ENCODE measurements at places on chromosomes 1 and 21.
A peak's percentile ranks its signal among the peaks of the same experiment; 100 is the strongest.

- DNase-seq: no peak
These were observed 48.8 kb downstream of the KCNK1 start for GRCh38 chr1:233662575-233663304.

GRCh38 chr1:80099713-80100112, 1093.2 kb upstream of the ADGRL4 start:
- no peak for DNase-seq

DNA sequence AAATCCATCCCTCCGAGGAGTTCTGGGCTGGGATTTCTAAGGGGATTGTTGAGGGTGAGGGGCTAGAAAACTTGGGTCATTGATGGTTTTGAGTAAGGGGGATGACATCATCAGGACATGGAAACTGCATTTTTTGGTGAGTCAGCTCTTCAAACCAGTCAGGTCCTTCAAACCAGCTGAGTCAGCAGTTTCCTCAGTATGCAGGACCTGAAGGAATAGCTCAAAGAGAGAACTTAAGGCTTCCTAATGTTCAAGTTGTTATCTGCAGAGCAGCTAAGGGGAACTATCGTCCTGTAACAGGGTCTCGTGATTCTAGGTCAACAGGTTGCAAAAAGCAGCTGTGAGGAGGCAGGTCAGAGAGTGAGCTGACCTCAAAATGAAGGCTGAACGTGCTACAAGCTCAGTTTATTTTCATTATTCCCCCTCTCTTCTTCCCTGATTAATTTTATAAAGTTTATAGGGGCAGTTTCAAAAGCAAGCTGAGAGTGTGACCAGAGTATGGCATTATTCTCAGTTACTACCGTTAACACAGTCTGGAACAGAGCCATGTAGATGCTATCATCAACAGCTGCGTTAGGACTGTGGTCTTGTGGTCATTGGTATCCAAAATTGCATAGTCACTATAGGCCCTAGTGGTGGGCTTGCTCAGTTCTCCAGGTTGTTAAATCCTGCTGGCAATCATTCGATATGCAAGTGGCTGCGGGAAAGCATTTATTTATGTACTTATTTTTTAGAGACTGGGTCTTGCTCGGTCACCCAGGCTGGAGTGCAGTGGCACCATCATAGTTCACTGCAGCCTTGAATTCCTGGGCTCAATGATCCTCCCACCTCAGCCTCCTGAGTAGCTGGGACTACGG, 10.7 kb upstream of the SDC3 start:
- DNase-seq: no peak

GRCh38 chr1:178362747-178363146, 134.0 kb downstream of the CLEC20A start:
- DNase-seq: no peak

DNA sequence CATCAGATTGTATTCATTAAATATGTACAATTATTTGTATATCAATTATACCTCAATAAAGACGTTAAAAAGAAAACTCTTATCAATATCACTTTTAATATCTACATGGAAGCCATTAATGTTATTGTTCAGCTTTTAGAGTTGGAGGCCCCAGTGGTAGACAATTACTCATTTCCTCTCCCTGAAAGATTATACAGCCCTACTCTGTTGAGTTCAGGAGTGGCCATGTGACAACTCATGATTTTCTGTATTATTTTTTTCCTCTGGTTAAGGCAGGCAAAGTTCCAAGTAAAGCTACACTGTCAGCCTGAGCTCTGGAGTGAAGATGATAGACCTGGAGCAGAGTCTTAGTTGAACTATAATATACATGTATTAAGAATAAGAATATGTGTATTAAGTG, 247.9 kb upstream of the B3GALT2 start:
- DNase-seq: no peak

DNA sequence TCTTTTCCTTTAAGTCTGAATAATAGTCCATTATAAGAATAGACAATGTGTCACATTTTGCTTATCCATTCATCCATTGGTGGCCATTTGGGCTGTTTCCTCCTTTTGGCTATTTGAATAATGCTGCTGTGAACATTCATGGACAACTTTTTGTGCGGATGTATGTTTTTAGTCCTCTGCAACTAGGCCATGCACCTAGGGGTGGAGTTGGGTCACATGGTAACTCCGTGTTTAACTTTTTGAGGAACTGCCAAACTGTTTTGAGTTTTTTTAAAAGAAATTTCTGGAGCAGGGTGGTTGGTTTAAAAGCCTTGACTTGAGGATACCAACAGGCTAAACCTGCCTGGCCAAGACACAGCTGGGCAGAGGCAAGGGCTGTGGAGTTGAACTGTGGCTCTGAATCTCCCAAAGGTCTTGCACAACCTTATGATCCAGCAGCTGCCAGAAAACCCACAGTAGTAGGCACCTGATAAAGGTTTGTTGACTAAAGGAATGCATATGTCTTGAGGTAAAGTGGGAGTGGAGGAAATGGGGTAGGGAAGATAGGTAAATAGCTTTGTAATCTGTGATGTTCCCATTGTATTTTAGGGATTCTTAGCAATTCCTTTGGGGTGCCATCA, 5.6 kb upstream of the RPTN start:
- DNase-seq: no peak

DNA sequence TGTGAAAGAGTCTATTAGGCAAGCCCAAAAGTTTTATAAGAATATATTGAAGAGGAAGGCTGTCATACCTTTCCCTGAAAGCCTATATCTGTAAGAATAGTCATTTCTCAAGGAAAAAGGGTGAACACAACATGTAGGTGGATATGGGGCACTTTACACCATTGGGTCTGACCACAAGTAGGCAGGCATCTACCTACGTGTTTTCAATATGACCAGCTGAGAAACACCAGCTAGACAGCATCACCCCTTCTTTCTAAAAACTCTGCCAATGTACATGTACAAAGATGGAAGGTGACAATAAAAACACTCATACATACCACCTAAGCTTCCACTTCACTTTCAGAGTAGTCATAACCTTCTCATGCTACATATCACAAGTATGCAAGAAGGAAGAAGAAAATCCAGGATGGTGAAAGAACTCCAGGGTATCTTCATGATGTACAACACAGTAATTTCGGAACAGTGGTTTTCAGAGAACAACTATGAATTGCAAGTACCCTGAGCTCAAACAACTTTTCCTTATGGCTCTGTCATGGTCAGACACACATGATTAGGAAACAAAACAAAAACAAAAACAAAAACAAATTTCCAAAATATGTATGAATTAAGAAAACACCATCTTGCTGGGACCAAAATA, 98.5 kb upstream of the ADGRL2 start:
- DNase-seq: no peak

DNA sequence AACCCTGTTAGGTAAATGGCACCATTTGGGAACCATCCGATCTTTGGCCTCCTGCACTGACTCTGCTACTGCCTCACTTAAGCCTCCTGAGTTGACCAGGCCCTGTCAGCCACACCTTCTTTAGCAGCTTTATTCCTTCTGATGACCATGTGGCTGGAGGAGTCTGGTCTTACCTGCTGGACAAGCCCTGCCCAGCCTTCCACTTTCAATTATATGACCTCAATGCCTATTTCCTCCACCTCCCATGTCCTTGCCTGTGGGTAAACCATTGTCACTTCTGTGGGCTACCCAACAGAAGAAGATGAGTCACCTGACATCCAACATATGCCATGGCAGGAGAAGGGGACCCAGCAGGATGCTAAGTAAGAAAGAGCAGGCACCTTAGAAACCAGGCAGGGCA, 393.8 kb downstream of the NTNG1 start:
- no peak for DNase-seq

GRCh38 chr1:182281541-182281940, 110.0 kb downstream of the GLUL start:
- DNase-seq: no peak

DNA sequence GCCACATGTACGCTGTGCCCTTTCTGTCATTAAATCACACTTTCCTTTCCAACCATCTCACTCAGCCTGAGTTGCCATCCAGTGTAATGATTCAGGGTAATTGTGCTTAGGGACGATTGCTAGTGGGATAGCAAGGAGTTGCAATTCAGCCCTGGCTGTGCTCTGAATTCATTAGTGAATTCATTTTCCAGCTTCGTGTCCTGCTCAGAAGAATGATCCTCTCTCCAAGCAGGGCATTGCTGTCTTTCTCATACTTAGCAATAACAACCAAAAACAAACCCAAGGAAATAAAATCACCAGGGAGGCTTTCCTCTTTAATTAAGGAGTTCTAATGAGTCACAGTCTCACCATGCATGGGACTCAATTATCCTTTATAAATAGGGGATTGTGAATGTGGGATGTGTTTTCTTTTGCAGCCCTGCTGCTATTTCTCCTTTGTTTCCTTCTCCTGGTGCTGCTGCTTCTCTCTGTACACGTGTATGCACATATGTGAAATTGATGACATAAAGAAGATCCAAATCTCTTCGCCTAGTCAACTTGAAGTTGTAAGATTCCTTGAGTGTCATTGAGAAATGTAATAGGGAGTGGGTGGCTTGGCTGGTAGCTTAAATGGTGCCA, 167.0 kb downstream of the TSEN15 start:
- no peak for DNase-seq

DNA sequence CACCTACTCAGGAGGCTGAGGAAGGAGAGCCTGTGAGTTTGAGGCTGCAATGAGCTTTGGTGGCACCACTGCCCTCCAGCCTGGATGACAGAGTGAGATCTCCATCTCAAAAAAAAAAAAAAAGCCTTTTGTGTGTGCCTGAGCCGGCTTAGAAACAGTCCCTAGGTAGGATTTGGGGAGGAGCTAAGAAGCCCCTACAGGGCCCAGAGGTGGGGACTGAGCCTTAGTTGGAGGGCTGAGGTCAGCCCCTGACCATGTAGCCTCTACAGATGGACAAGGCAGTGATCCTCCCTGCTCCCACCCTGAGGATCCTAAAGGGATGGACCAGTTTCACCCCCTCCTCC, 2.5 kb downstream of the ADAMTSL4 start:
- no peak for DNase-seq

- peak; percentile 61 for DNase-seq
These were observed 448 bp upstream of the ASAP3 start for GRCh38 chr1:23484253-23485001.

- DNase-seq: no peak
These were observed 327.9 kb downstream of the VAV3 start for GRCh38 chr1:107637101-107637500.

GRCh38 chr1:29648798-29649188, 412.5 kb downstream of the PTPRU start:
- DNase-seq: no peak

DNA sequence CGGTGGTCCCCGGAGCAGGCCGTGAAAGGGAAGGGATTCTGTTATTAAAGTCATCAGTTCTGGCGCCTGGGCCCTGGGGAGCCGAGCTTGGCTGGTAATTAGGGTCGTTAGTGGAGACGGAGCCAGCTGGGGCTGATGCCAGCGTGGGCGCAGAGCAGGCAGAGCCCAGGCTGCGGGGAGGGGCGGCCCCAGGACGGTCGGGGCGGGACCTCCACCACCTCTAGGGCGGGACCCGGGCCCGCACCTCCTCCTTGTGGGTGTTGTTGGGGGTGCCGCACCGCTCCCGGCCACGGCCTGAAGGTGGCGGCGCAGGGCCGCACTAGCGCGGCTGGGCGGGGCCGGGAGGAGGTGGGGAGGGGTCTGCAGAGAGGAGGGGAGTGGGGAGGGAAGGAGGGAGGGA, 470.6 kb downstream of the PTPRU start:
- no peak for DNase-seq

GRCh38 chr1:97764991-97765390, 155.8 kb downstream of the DPYD start:
- no peak for DNase-seq

DNA sequence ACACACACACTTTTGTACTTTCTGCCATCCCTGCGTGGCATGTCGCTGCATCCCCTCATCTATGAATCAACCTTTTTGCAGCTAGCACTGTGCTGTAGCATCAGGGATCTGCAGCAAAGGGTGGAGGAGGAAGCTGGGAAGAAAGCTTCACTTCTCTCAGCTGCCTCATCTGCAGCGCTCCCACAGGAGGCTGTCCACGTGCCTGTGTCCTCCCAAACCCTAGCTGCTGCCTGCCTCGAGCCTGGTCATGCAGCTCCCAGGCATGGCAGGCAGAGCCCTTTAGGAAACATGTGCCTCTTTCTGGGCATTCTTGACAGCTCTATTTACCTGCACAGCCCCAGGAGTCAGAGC, 262.1 kb upstream of the SGIP1 start:
- no peak for DNase-seq

DNA sequence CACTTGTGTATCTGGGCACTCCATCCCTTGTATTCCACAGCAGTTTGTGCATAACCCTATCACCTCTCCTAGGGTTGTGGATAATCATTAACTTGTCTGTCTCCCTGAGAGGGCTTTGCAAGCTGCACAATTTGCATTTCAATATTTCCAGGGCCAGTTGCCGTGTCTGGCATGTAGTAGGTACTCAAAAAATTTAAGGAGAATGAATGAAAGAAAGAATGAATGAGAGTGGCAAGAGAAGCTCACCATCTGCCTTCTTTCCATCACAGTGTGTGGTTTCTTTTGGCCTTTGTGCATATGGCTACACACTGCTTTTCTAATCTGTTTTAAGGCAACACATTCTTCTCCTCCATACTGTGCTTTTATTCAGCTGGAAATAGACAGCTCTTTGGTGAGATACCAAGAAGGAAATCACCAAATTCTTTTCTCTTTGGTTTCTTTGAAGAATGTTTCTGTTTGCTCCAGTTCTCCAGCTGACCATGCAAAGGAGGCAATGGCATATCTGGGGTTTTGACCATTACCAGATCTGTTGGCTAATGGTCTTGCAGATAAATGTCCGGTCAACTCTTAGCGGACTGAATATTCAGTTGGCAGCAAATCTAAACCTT, 49.4 kb downstream of the NGF start:
- DNase-seq: no peak

DNA sequence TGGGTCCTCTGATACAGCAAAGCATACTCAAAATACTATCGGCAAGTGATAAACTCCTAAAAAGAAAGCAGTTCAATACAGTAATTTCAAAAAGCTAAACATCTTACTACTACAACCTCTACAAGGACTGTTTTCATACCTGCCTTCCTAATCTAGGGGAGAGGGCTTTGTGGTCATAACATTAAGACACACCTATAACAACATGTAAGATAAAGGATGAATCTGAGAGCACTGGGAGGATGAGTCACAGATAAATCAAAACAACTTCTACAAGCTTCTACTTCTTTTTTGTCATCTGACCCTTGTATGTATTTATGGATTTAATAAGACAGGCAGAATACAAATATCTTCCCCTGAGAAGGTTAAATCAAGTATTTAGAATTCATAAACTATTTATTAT, 40.0 kb downstream of the LTN1 start:
- DNase-seq: no peak

DNA sequence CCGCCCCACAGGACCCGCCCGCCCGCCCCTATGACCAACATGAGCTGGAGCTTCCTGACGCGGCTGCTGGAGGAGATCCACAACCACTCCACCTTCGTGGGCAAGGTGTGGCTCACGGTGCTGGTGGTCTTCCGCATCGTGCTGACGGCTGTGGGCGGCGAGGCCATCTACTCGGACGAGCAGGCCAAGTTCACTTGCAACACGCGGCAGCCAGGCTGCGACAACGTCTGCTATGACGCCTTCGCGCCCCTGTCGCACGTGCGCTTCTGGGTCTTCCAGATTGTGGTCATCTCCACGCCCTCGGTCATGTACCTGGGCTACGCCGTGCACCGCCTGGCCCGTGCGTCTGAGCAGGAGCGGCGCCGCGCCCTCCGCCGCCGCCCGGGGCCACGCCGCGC, 7.9 kb upstream of the IBA57 start:
- no peak for DNase-seq

- no peak for DNase-seq
These were observed 65.8 kb upstream of the VAMP3 start for GRCh38 chr1:7705048-7705907.

GRCh38 chr21:28069450-28069923, 923.2 kb downstream of the LTN1 start:
- DNase-seq: no peak

All from activated CD8-positive, alpha-beta memory T cell treated with anti-CD3 and anti-CD28 coated beads for 48 hours (primary cell).